ENCODE measurements at places on chromosomes 3 and 15. TPM values are rescaled to one million over a fixed set of nuclear protein-coding genes. Genes with fewer than 3 reads are reported as not detected.

ANKRD34C gene
- not detected for polyA plus RNA-seq

GOLGA6A gene
- not detected for polyA plus RNA-seq

CRYGS gene
- 10.4 TPM for polyA plus RNA-seq

SLC28A2 gene
- polyA plus RNA-seq = 0.84 TPM

PLSCR4 gene
- 53.0 TPM for polyA plus RNA-seq

IRAK2 gene
- polyA plus RNA-seq = 2.3 TPM

DNA sequence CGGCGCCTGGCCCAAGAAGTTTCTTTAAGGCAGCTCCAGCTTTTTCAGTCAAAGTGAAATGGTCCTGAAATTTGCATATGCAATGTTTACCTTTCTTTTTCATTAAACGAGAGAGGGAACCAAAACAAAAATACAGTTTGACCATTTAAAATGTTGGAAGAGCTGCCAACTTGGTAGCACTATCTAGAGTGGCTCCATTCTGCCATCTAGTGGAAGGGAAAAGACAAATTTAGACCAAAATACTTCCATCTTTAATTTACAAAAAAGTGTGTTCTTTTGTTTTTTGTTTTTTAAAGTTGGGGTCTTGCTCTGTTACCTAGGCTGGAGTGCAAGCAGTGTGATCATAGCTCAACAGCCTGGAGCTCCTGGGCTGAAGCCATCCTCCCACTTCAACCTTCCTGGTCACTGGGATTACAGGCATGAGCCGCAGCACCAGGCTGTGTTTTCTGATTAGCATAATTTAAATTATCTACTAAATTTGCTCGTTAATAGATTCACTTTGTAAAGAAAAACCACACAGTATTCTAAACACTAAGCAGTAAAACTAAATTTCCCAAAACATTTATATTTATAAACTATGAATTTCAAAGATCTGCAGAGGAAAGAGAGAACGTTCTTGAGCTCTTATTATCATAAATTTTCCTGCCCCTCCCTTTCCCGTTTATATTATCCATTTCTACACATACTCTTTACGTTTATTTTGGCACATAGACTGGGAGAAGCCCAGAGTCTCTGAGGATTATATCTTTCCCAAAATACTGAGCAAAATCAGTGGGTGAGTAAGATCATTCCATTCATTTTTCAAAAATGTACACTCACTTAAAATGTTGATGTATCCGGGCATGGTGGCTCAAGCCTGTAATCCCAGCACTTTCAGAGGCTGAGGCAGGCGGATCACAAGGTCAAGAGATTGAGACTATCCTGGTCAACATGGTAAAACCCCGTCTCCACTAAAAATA lies 15.4 kb upstream of the RFC4 start:
- no peak for DNase-seq

- no peak for DNase-seq
Measured at GRCh38 chr3:29494305-29495036, 213.6 kb downstream of the RBMS3 start.

- DNase-seq = no peak
Measured at GRCh38 chr15:32877252-32878019, 159.6 kb downstream of the GREM1 start.

DNA sequence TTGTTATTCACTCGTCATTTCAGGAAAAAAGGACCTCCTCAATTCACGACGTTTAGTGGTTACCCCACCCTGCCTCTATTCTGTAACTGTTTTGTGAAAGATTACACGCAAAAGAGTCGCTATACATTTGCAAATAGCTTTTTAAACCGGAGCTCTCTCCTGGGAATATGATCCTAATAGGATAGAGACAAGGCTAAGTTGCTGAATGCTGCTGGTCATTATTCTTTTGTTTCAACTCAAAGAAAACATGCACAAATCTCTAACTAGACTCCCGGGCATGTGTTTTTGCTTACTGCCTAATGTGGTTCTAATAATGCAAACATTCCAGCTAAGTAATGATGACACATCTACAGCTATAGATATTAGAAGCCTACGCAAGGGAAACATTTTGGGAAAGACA lies 214.6 kb upstream of the MDFIC2 start:
- DNase-seq = no peak

- DNase-seq = no peak
Measured at GRCh38 chr3:183313764-183314163, 60.7 kb downstream of the B3GNT5 start.

Measured in right lung (tissue), 10 donors.